Fibroblast of villous mesenchyme (primary cell): ENCODE measurements at places on chromosomes 1 and 21. TPM values are rescaled to one million over a fixed set of nuclear protein-coding genes. Genes with fewer than 3 reads are reported as not detected.

DNA sequence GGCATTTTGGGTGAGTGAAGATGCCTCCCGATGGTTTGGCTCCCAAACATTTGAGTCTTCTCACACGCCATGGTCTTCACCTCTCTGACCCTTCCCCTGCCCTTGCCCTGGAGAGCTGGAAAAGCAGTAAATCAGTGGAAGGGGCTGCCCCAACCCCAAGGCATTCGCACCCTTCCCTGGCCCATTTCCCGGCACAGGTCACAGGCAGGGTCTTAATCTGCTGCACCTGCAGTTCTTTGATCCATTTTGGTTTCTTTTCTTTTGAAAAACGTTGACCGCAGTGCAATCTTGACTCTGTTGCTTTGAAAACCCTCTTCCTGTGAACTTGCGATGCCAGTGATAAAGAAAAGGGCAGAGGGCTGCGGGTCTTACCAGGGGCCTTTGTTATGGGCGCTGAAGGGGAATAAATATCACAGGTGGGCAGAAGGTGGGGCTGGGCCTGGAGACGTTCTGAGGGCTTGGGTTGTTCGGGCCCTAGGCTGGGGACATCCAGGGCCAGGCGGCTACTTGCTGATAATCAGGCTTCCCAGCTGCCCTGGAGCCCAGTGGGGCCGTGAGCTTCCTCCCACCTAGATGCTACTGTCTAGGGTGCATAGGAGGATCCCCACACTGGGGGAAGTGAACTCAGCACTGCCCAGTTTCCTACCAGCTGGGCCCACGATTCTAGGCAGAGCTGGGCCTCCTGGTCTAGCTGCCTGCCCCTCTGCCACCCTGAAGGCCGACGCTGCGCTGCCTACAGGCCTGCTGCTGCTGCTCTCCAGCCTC, 38.6 kb upstream of the EPS8L3 start:
- no peak for DNase-seq

- peak; percentile 82 for DNase-seq
Observed at GRCh38 chr21:42009018-42009830, 936 bp downstream of the ZBTB21 start.

DNA sequence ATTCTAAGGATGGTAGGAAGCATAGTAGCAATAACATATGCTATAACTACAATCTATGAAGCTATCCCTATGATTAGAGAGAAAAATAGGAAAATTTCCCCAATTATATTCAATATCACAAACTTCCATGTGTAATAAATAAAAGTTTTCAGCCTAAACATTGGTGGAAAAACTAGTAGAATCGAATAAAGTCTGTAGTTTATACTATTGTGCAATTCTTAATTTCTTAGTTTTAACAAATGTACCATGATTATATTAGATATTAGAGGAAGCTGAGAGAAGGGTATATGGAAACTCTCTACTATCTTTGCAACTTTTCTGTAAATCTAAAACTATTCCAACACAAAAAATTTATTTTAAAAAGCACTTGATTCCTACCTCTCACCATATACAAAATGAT, 13.8 kb upstream of the GFI1 start:
- no peak for DNase-seq

DNA sequence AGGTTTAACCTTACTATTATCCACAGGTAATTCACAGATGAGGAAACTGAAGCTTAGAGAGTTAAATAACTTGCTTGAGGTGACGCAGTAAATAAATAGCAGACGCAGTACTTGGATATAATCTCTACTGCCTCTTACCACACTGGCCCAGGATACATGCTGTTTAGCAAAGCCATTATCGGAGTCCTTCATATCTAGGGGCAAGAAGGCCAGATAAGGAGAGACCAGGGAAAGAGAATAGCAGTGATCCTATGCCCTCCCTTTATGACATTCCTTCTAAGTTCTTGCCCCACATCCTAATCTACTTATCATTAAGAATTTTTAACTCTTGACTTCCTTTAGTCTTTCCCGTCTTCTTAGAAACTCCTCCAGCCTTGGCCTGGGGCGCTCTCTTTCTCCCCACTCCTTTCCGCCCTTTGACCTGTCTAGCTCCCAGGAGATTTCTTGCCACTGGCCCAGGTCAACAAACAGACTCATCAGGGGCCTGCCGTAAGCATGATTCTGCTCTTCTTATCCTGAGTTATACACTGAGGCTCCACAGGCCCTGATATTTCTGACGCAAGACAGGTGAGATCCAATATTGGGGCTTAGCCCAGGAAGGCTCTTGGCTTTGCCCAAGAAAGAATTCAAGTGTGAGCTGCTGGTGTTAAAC, 11.4 kb upstream of the SLAMF1 start:
- no peak for DNase-seq

- DNase-seq: peak; percentile 15
Observed at GRCh38 chr1:3068564-3069431, at the start of gene PRDM16. PRDM16 (plus strand) TSS chr1:3069203; CDS start chr1:3069260, 57 bp downstream.

- no peak for DNase-seq
Observed at GRCh38 chr1:23214640-23215039, 2.7 kb downstream of the HTR1D start.

DNA sequence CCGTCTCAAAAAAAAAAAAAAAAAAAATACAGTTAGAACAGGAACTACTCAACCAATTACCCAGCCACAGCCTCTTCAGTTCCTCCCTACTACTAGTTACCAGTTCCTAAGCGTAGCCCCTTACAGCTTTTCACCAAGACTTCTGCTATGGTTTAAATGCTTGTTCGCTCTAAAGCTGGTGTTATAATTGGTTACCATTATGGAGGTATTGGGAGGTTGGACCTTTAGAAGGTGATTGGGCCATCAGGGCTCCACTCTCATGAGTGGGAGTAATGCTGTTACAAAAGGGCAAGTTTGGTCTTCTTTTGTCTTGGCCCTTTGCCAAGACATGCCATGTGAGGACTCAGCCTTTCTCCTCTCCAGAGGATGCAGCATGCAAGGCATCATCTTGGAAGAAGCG, 3.0 kb upstream of the SMPDL3B start:
- DNase-seq: no peak

GRCh38 chr1:180646547-180646946, 14.7 kb downstream of the XPR1 start:
- no peak for DNase-seq

DNA sequence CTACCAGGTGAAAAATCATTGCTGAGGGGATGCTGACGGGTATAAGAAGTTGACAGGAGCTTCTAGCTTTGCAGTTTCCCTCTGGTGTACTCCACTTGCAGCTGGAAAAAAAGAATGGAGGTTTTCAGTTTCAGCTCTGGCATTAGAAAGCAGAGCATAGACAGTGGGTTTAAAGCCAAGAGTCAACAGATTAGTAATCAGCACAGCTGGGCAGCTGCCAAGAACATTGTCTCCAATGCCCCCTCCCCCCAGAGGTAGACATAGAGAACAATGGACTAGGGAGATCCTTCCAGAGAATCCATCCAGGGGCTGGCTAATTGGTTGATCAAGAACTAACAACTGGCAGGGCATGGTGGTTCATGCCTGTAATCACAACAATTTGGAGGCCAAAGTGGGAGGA, 10.1 kb upstream of the ZBTB8B start:
- DNase-seq: no peak

DNA sequence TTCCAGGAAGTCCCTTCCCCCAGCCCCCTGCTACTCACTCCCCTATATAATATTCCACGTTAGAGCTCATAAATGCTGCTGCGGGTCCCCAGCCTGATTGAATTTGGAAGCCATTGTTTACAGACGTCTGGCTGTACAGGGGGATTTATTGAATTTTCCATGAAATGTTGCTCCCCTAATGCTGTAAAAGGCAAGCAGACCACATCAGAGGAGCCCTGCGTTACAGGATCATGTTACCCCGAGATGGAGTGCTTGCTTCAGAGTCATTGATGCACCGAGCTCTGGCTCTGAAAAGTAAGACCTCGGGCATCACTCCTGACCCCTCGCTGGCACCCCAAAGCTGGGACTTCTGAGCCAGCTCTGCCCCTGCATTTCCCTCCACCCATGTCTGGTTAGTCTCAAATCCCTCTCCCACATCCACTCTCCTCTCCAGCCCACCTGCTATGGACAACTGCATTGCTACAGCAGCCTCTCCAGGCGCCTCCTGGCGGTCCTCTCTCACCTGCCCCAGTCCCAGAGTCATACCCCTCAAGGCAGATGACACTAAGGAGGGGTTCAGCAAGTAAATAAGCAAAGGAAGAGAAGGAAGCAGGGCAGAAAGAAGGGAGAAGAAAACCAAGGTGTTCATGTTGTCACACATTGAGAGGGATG, 127.8 kb downstream of the TMEM53 start:
- DNase-seq: no peak

DNA sequence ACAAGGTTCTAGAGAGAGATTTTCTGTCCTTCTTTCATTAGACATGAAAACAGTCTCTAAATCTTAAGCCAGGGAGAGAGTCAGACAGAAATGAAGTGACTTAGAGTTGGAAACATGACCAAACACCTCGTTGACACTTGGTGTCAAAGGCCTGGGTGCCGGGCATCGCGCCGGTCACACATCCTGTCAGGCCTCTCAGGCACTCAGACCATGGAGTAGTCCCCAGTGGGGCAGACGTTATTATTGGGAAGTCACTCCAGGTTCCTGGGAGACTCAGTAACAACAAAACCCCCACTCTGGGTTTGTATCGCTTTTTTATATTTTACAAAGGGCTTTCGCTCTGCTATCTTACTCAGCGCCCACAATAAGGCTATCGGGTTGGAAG, 25.8 kb downstream of the KCNN3 start:
- DNase-seq: no peak

DNA sequence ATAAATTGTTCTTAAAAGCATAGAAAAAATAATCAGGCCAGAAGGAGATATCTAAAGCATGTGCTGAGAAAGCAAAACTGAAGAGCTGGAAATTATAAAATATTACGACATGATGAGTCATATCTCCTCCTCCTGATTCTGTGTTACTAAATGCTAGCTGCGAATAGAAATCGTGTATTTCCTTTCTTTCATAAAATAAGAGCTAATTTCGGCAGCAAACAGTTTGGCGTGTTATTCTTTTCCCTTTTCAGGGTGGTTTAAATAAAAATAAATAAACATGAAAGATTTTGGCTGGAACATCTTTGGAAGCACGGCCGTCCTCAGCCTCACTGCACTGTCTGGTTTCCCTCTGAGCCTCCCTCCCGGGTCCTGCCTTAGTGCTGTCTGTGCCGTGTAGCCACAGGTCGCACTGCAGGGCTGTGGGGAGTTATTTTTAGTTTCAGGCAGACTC, 56.0 kb downstream of the ADARB1 start:
- DNase-seq: peak; percentile 90

GRCh38 chr1:173014160-173014559, 36.6 kb downstream of the TNFSF18 start:
- no peak for DNase-seq

- no peak for DNase-seq
Observed at GRCh38 chr1:110492573-110492972, 26.4 kb downstream of the KCNA10 start.

DNA sequence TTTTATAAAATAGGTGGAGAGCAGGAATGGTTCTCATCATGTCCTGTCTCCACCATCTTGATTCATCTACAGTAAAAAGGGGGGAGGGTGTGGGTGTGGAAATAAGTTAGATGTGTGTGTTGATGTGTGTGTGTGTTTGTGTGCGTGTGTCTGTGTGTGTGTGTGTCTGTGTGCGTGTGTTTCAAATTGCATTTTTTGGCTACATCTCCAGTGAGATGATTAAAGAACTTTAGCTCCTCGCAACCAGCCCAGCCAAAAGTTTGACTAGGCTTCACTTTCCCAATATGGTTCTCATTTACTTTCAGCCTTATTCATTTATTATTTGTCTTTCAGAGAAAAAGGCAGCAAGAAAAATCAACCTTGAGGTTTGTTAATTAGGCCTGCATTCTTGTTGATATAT, 14.7 kb upstream of the HAO2 start:
- DNase-seq: no peak

Gene SV2A
- 19.4 and 25.8 TPM in 2 replicates for total RNA-seq

Gene TRABD2B
- total RNA-seq: not detected in 2 replicates

Gene OPTC
- not detected in 2 replicates for total RNA-seq

Gene OR2M3
- total RNA-seq: not detected in 2 replicates

Gene TFF3
- total RNA-seq: not detected in 2 replicates

Gene ACTL8
- not detected in 2 replicates for total RNA-seq

Gene PIK3C2B
- total RNA-seq: 7.3 and 8.4 TPM in 2 replicates
